ENCODE measurements at places on chromosomes 1 and 21. TPM values are rescaled to one million over a fixed set of nuclear protein-coding genes. Genes with fewer than 3 reads are reported as not detected.
A peak's percentile ranks its signal among the peaks of the same experiment; 100 is the strongest.

Gene MFSD2A
- total RNA-seq = 12.1 TPM

Gene LCE2C
- not detected for total RNA-seq

GRCh38 chr1:27341525-27342252 lies at the start of gene SYTL1:
TSS of gene SYTL1 (plus strand) at chr1:27342022. CDS start at chr1:27345335, 3,313 bp downstream.
- H3K36me3 ChIP-seq = no peaks in the 10 kb centered on the region
- DNase-seq = peak; percentile 86
- peak within 1 kb of the TSS; percentile 88 for H3K27ac ChIP-seq
- peaks cover 37% of the 10 kb centered on the region for H3K4me1 ChIP-seq

DNA sequence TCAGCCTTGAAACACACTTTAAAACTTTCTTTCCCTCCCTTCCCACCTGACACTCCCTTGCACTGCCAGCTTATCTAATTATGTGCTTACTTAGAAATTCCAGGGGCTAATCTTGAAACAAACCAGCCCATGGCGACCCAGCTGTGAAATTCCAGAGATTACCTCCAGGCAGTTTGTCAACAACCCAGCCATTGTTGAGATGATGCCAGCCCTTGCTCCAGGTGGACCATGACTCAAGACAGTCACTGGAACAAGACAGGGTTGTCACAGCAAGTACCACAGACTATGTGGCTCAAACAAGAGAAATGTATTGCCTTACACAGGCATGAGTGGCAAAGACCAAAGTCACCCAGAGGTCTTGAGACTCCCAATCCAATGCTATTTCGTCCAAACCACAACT lies 7.9 kb downstream of the FYB2 start:
- H3K4me1 ChIP-seq = no peaks in the 10 kb centered on the region
- H3K27me3 ChIP-seq = peaks cover 25% of the 10 kb centered on the region
- no peak overlapping the region for H3K27ac ChIP-seq
- DNase-seq = no peak
- no peaks in the 10 kb centered on the region for H3K36me3 ChIP-seq

- H3K36me3 ChIP-seq = no peaks in the 10 kb centered on the region
- H3K27me3 ChIP-seq = peaks cover 11% of the 10 kb centered on the region
- no peaks in the 10 kb centered on the region for H3K4me1 ChIP-seq
Measured at GRCh38 chr1:75901371-75901770, 30.8 kb downstream of the ASB17 start.

GRCh38 chr1:210332233-210332632 lies 3.5 kb downstream of the HHAT start:
- peak; percentile 41 for DNase-seq
- peaks cover 53% of the 10 kb centered on the region for H3K4me1 ChIP-seq
- no peaks in the 10 kb centered on the region for H3K36me3 ChIP-seq
- no peak overlapping the region for H3K4me3 ChIP-seq
- H3K27ac ChIP-seq = peak overlapping the region; percentile 66
- H3K27me3 ChIP-seq = no peaks in the 10 kb centered on the region

- DNase-seq = no peak
- no peak within 1 kb of the TSS for H3K27ac ChIP-seq
- peaks cover 91% of the 10 kb centered on the region for H3K27me3 ChIP-seq
- no peak within 1 kb of the TSS for H3K4me3 ChIP-seq
- H3K36me3 ChIP-seq = no peaks in the 10 kb centered on the region
Measured at GRCh38 chr1:160711602-160712311, at the start of gene CD48. TSS of gene CD48 (minus strand) at chr1:160711822. CDS start at chr1:160711763, 59 bp downstream.
